ENCODE measurements at places on chromosomes 11 and 22.

DNA sequence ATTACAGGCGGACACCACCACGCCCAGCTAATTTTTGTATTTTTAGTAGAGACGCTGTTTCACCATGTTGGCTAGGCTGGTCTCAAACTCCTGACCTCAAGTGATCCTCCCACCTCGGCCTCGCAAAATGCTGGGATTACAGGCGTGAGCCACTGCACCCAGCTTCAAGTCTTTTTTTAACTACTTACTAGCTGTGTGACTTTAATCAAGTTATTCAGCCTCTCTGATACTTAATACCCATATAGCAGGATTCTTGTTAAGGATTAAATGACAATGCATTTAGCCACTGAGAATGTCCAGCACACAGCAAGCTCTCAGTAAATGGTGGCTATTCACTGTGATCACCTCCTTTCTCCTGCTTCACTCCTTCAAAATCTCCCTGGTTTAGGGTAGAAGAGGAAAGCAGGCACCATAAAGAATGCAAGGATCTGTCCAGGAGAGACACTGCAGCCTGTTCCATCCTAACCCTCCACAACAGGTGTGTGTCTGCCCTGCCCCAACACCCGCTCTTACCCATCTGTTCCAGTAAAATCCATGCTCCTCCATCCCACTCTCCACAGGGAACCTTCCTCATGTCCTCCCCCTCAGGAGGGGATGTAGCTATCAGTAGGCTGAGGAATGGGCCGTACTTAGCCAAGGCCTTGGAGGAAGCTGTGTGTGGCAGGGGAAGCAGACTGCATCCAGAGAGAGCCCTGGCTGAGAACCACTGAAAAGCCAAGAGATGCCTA is 69.3 kb downstream of the MICAL3 start:
- DNase-seq, result no peak

GRCh38 chr11:90803366-90803765 is 580.5 kb upstream of the CHORDC1 start:
- no peak for DNase-seq

DNA sequence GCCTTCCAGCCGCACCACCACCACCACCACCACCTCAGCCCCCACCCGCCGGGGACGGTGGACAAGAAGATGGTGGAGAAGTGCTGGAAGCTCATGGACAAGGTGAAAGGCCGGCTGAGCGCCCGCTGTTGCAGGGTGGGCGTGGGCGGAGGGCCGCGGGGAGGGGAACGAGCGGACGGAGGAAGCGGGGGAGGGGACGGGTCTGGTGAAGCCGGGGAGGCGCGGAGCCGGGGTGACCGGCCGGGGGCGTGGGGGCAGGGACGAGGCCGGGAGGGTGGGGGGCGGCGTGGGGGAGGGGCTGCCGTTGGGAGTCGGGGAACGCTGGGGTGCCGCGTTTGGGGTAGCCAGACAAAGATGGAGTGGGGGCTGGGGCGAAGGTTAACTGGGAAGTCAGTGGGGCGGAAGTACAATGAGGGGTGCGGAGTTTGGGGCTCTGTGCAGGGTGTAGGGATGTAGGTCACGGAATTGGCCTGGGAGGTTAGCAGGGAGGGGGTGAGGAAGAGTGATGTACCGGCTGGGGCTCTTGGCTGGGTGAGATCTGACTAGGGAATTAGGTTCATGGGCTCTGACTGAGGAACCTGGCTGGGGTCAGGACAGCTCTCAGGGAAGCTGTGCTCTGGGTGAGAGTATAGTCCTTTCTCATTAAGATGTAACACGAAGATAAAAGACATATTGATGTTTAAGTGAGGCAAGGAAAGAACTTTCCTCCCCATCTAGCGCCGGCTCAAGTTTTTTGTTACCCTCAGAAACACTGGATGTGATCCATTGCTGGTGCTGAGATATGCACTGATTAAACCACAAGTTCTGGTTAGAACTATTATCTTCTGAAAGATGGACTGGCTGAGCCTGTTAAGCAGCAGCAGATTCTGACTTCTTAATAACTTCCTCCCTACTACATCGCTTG is 624 bp downstream of the CBL start:
- DNase-seq, result peak; percentile 38

GRCh38 chr11:4191031-4191571 is 96.5 kb downstream of the RRM1 start:
- no peak for DNase-seq

GRCh38 chr11:108221911-108222573 is 396 bp downstream of the NPAT start:
- no peak for DNase-seq

- DNase-seq, result peak; percentile 40
These were observed 22.2 kb downstream of the BLID start for GRCh38 chr11:122093731-122094275.

DNA sequence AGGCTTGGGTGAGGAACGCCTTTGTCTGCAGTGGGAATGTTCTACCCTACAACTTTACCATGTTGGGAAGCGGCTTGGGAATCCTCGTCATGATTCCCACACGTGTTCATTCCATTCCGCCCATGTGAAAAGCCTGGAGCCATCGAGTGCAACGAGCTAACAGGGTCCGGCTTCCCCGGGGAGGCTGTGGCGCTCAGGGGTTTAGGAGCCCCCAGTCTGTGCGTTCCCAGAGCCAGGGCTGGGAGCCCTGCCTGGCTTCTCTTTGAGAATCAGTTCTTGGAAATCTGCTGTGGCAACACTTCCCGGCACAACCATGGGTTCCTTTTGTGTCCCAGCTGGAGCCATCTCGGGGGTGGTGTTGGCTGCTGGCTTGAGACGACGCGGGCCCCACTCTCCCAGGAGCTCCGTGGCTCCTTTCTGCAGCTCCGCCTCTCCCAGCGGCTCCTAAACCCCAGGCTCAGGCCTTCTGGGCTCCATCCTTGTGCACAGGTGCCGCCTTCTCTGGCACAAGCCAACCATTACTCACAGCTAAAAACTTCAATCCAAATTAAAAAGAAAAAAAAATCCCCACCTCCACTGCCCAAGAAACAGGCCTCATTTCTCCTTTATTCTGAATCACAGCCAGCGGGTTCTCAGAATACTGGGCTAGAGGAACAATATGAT is 18.7 kb upstream of the PPFIA1 start:
- no peak for DNase-seq

DNA sequence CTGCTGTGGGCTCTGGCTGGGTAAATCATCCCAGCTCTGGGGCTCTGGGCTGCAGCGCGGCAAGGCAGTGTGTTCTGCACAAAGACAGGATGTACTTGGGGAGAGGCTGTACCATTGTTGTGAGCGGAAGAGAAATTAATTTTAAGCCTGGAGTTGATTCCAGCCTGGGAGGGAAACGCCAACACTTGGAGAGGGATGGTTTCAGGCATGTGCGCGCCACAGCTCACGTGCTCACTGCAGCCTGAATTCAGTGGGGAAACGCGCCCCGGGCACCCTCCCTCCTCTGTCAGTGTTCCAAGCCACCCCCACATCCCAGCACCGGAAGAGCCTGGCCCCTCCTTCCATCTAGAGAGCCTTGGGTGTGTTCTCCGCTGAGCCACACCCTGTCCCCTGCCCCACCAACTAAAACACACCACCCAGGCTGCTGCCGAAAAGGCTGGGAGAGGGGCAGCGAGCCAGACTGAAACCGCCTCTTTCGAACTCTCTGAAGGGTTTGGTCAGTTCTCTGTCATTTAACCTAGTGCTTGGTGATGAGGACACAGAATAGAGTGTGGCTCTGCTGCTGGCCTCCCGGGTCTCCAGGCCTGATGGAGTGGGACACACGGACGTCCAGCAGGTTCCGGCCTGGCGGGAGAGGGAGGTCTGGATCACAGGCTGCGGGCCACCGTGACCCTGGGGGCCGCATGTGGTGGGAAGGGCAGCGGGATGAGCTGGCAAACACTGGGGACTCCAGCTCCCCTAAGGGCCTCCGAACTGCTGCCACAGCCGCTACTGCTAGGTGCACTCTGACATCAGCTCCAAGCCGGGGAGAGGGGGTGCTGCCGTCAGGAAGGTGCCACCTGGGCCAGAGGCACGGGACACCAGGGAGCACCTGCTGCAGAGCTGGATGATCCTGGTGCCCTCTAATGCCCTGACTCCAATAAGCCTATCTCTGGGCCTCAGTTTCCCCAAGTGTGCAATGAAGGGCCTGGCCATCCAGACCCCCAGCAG is 230.8 kb downstream of the CTTN start:
- no peak for DNase-seq

- no peak for DNase-seq
These were observed 547 bp downstream of the PARVG start for GRCh38 chr22:44181033-44181911.

DNA sequence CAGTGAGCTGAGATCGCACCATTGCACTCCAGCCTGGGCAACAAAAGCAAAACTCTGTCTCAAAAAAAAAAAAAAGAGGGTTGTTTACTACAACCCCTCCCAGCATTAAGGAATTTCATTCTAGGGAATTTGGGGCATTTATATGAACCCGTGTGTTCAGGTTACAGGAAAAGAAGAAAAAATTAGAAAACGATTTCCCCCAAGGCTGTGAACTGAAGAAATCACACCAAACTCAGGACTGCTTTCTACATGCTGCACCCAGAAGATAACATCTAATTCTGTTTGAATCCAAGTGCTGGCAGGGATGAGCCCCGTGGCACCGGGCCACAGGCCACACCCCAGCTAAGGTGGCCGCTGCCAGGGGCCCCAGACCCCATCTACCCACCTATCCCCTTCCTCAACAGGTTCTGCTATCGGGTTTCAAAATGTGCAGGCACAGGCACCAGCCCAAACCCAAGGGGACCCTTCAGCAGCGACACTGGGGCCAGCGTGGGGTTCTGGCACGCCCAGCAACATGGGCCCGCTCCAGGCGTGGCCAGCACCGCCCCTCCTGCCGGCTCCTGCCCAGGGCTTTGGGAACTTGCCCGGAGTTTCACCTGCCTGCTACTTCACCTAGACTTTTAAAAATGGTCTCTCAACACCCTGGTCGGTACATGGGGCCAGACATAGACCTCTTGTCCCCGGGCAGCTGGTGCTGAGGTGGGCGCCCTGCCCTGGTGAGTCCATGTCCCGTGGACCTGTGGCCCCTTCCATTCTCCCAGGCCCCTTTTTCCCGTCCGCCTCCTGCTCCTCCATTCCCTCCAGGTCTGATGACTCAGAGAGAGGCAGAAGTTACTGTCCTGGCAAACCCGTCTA is 11.8 kb downstream of the CELSR1 start:
- DNase-seq, result no peak

GRCh38 chr22:35218079-35218478 is 39.2 kb upstream of the HMGXB4 start:
- DNase-seq, result no peak

- no peak for DNase-seq
These were observed 9.2 kb upstream of the FAM83F start for GRCh38 chr22:39985383-39986035.

DNA sequence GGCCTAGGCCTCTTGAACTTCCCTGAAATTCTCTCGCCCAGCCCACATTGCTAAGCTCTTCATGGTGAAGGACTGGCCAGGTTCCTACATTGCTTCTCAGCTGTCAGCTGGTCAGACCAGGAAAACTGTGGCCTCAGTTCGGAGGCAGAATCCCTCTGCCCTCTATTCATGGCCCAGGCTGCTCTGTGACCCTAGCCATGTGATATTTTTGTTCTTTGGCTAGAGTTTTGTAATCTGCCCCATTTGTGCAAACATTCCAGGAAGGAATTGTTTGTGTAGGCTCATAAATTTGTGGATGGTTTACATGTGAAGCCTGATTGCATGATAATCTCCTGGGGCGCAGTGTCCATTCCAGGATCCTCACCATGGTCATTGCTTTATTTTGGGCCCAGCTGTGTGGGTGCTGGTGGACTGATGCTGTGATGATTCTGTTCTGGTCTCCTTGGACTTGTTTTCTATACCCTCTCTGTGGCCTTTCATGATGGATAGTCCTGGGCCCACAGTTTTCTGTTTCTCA is 149.1 kb upstream of the E2F8 start:
- DNase-seq, result peak; percentile 82

DNA sequence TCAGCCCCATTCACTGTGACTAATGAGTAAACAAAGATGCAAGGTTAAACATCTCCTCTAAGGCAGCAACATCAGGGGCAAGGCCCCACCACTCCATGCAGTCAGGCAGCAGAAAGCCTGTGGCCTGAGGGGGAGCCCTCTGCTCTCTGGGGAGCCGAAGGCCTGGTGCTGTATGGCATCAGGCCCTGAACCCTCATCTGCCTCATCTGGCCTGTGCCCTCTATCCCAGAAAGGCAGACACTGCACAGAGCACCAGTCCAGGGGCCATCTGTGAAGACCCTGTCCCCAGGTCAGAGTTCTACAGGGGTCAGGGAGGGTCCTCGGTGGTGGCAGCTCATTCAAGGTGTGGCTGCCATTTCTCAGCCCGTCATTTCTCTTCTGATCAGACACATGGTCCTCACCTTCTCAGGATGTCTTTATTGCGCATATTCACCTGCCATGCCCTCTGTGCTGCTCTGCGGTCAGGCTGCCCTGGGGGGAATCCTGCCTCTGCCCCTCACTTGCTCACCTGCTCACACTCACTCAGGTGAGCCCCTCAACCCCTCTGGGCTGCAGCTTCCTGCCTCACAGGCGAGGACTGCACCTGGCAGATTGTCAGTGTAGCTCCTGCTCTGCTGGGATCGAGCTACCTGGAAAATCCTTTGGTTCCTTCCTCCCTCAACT is 103.1 kb upstream of the PITPNB start:
- no peak for DNase-seq

DNA sequence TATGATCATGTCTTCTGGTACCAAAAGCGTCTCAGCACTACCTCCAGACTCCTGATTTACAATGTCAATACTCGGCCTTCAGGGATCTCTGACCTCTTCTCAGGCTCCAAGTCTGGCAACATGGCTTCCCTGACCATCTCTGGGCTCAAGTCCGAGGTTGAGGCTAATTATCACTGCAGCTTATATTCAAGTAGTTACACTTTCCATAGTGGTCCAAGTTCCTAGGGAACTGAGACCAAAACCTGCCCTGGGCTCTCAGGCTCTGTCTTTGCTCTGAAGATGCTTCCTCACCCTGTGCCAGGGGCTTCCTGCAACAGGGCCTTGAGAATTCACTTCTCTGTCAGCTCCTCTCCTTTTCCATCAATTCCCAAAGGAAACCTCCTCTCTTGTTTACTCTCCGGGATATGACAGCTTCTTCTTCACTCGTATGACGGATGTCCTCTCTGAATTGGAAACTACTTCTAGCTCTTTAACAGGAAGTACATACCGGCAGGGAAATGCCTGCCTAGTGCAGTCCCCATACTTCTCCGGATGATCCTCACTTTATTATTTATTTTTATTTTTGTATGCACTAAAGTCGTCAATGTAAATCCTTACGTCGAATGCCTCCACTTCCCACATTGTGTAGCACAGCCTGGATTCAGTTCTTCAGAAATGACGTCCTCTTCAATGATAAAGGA is 29.6 kb upstream of the PRAME start:
- no peak for DNase-seq

GRCh38 chr11:46603704-46604308 is 10.0 kb upstream of the AMBRA1 start:
- no peak for DNase-seq

Data from lung microvascular endothelial cell (primary cell).